Stimulated activated CD4-positive, alpha-beta T cell treated with anti-CD3 and anti-CD28 coated beads, Interleukin-15, amount 100 ng/mL, for 1 hour (primary cell): ENCODE measurements at places on chromosomes 12 and 14.

- no peak for DNase-seq
Measured at GRCh38 chr14:50021261-50022031, 94.9 kb downstream of the VCPKMT start.

DNA sequence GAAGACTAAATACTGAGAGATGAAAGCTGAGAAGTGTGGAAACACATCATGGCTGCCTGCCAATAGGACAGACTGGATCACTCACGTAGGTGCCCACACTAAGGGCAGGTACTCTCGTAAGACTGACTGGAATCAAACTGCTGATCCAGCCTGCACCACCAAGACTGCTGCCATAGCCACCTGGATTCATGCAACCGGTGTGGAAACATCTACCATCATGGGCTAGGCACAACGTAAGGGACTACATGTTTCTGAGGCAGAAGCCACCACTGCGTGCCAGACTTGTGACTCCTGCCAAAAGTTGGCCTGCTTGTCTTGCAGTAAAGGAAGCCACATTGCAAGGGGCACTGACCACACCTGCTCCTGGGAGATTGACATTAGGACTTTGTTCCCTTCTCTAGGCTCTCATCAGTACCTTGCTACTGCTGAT is 3.8 kb downstream of the POMT2 start:
- no peak for DNase-seq

- DNase-seq, result no peak
Measured at GRCh38 chr12:50569321-50569720, 64.5 kb downstream of the DIP2B start.

GRCh38 chr14:23401291-23401690 is 6.8 kb downstream of the MYH6 start:
- no peak for DNase-seq

GRCh38 chr12:41271489-41271888 is 83.4 kb downstream of the PDZRN4 start:
- no peak for DNase-seq

GRCh38 chr12:109775172-109775881 is 57.9 kb downstream of the TRPV4 start:
- peak; percentile 36 for DNase-seq

DNA sequence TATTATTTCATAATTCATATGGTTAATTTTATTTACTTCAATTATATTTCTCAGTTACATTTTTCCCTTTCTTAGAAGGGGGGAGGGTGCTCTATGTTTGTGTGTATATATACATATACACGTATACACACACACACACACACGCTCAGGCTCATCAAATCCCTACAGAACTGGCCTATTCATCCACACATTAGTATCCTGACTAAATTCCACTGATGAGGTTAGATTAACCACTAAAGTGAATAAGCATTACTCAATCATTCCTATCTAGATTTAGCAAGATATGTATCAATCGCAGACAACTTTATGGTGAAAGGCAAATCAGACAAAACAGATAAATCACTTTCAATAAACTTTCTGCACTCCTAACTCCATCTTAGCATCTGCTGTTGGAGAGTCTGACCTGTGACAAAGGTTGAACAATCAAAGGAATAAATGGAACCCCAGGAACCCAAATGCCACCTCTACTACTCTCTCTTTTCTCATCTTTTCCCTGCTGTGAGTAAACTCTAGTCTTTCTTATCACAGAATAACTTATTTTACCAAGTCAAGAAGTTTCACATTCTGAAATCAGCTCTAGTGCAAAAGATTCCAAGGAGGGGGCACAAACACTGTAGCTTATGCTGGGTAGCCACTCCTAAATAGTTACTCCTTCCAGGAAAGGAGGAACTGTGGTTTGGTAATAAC is 67.6 kb downstream of the RALGAPA1 start:
- DNase-seq, result no peak

- DNase-seq, result no peak
Measured at GRCh38 chr12:104182144-104182543, 33.4 kb upstream of the TXNRD1 start.

GRCh38 chr14:83873669-83874068 is 1656.3 kb upstream of the FLRT2 start:
- DNase-seq, result no peak

GRCh38 chr14:99902925-99903324 is 109.7 kb downstream of the EML1 start:
- DNase-seq, result no peak

- no peak for DNase-seq
Measured at GRCh38 chr12:125262851-125263250, 197.6 kb downstream of the AACS start.

GRCh38 chr12:109753054-109753401 is 39.4 kb downstream of the FAM222A start:
- no peak for DNase-seq

DNA sequence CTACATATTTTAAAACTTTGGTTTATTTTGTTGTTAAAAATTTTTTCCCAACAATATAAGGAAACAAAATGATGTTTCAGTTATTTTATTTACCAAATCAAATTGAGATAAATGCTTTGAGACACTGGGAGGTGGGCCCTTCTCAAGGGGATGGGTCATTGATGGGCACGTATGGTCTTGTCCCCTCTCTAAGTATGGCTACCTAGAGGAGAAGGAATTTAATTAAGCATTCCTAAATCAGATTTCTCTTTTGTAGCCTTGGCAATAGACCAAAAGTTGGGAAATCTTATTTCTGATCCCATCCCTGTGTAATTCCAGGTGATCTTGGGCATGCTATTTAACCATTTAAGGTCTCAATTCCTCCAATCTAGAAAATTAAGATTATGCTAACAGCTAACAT is 79.0 kb downstream of the SCN8A start:
- DNase-seq, result no peak

GRCh38 chr14:77031759-77032490 is 3.4 kb upstream of the IRF2BPL start:
- DNase-seq, result no peak

DNA sequence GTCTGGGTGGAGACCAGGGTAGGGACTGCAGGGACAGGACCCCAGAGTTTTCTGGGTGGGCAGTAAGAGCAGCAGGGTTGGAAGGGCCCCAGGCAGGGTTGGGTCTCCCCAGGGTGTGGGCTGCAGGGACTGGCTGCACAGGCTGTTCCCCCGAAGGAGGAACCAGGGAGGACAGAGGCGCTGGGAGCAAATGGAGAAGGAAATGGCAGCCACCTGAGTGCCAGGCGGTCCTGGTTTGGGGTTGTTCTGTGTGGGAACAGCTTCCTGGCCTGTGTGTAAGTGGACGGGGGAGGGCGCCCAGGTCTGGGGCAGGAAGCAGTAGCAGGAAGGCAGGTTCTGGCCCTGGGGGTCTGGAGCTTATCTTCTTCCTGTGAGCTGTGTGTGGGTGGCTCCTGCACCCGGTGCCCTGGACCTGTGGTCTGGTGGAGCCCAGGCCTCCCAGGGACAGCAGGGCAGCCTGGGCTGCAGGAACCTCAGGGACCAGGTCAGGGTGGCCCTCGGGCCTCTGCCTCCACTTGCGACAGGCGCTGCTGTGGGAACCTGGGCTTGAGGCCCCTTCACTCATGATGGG is 372.8 kb downstream of the TMEM121 start:
- DNase-seq, result no peak

- DNase-seq, result no peak
Measured at GRCh38 chr12:25977047-25977446, 18.6 kb downstream of the RASSF8 start.

DNA sequence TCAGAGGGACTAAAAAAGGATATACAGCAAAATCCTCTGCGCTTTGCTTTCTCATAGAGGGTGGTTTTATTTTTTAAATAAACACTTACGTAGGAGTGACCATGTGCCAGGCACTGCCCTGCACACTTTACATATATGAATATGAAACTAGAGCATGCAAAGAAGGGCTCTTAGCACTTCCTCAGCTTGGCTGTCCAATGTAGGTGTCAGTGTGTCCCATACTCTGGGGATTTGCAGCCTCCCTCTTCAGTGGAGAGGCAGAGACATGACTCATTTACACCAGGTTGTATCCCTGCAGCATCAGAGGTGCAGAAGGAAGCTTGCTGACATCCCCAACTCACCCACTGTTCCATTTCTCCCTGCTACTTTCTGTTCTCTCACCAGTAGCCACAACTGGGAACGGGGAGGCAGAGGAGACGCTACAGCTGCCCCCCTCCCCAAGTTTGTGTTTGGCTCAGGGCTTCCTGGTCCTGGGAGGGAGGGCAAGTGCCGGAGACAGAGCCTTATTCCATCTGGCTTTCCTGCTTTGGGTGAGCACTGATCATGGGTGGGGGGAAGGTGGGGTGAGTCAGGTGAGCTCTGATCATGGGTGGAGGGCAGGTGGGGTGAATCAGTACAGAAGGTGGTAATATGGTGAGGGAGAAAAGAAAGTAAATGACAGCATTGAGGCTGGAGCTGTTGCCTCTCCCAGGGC is 4.9 kb upstream of the KRT5 start:
- no peak for DNase-seq

- DNase-seq, result no peak
Measured at GRCh38 chr12:85301051-85301450, 21.0 kb downstream of the ALX1 start.

DNA sequence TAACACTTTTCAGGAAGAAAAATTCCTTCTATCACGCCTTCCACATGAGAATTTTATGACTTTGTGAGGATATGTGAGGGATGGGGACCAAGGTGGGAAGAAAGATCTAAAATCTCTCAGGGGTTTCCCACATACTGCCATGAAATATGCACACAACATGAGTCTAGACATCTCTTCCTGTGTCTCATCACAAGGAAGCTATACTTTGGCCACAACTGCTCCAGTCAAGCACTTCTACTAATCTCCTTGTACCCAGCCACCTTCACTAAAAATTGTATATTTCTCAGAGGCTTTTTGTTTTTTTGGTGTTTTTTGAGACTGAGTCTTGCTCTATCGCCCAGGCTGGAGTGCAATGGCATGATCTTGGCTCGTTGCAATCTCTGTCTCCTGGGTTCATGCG is 3.2 kb downstream of the OSBPL8 start:
- DNase-seq, result no peak

- no peak for DNase-seq
Measured at GRCh38 chr12:84694116-84694515, 218.5 kb downstream of the SLC6A15 start.

- no peak for DNase-seq
Measured at GRCh38 chr12:69688471-69689427, 10.4 kb downstream of the BEST3 start.

GRCh38 chr12:6946920-6947374 is 3.1 kb downstream of the C12orf57 start:
- DNase-seq, result no peak

GRCh38 chr14:20774258-20774824 is 6.1 kb downstream of the EDDM3B start:
- no peak for DNase-seq

GRCh38 chr12:5166976-5167375 is 123.3 kb downstream of the KCNA5 start:
- no peak for DNase-seq

DNA sequence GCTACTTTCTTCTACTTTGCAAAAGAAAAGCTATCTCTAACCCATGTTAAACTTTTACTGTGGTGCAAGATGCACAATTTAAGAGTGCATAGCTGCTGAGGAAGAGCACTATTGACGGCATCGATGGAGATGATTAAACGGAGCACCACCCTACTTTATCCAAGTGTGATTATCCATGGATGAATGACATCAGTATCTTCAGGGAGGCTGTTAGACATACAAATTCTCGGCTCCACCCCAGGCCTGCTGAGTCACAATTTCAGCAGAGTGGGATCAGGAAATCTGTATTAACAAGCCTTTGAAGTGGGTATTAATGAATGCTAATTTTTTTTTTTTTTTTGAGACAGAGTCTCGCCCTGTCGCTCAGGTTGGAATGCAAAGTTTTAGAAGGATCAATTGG is 16.2 kb downstream of the SLC2A14 start:
- no peak for DNase-seq

GRCh38 chr12:22971701-22972191 is 346.8 kb downstream of the ETNK1 start:
- no peak for DNase-seq

- no peak for DNase-seq
Measured at GRCh38 chr12:52789637-52790426, 6.1 kb downstream of the KRT3 start.

- DNase-seq, result no peak
Measured at GRCh38 chr14:103558071-103558882, 4.2 kb downstream of the BAG5 start.

- no peak for DNase-seq
Measured at GRCh38 chr12:47717443-47718193, 7.7 kb downstream of the ENDOU start.

DNA sequence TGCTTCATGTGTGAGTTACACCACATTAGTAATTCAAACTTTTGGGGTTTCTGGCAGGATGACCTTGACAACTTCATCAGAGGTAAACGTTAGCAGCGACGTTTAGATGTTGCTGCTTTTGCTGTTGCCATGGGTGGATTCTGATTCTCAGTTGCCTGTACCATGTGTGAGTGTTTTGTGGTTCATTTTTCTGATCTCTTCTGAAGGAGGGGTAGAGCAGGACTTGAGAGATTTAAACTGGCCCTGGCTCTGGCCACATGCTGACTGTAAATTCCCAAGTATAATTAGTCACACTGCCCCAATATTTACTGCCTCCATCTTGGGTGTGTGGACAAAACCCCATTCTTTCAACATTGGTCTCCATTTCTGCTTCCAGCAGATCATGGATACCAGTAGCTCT is 110.4 kb downstream of the ETV6 start:
- no peak for DNase-seq

DNA sequence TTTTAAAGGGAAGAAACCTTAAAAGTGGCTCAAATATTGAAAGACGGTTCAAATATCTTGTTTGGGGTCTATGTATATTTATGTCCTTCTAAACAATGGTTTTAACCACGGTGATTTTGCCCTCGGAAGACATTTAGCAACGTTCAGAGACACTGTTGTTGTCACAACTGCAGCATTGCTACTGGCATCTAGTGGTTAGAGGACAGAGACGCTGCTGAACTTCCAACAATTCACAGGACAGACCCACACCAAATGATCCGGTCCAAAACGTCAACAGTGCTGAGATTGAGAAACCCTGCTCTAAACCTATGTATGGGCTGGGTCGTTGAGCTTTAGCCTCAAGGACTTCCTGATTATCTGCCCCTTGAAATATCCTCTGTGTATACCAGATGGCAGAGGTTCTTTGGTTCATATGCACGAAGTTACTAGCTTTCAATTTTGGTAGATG is 1.7 kb downstream of the ANGEL1 start:
- DNase-seq, result no peak

- DNase-seq, result no peak
Measured at GRCh38 chr14:85471744-85472143, 58.2 kb upstream of the FLRT2 start.

- no peak for DNase-seq
Measured at GRCh38 chr12:5171701-5172100, 128.0 kb downstream of the KCNA5 start.

GRCh38 chr12:106985479-106985878 is 1.5 kb downstream of the MTERF2 start:
- DNase-seq, result no peak
